ENCODE measurements at places on chromosomes 11 and 22.
A peak's percentile ranks its signal among the peaks of the same experiment; 100 is the strongest.

DNA sequence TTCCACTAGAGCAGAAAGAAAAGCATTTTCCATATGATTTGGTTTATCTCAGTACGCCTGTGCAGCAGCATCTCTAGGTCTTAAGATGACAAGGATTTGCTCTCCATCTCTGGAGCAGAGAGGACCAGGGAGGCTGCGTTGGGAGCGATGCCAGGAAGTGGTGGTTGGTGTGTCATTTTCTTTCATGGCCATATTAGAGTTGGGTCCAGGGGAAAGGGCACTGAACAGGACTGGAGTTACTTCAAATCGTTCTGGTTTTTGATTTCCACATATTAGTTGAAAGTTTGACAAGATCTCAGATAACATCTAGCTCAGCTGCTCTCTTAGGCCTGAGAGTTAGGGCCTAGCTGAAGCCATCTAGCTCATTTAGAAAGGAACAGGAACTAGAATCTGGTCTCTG is 157.7 kb downstream of the ADAMTS15 start:
- H3K27me3 ChIP-seq, result no peaks in the 10 kb centered on the region
- H3K4me3 ChIP-seq, result no peak overlapping the region
- H3K4me1 ChIP-seq, result peaks cover 13% of the 10 kb centered on the region
- DNase-seq, result no peak
- peak overlapping the region; percentile 11 for H3K27ac ChIP-seq
- no peaks in the 10 kb centered on the region for H3K36me3 ChIP-seq

DNA sequence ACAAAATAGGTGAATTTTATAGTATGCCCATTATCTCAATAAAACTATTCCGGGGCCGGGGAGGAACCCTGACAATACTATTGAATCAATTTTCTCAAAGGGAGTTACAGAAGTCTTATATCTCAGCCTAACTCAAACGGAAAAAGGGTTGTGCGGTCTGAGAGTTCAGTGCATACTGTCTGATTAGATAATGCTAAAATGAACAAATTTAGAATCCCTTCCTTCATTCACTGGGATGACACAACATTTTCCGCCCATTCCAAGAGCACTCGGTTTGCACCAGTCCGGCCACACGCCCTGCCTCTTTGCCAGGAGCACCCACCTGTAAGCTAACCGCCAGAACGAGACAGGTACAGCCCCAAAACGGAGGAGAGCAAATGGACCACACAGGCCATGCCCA is 50.0 kb upstream of the NFRKB start:
- DNase-seq, result no peak
- H3K4me3 ChIP-seq, result no peak overlapping the region
- no peak overlapping the region for H3K27ac ChIP-seq
- no peaks in the 10 kb centered on the region for H3K27me3 ChIP-seq
- peaks cover 11% of the 10 kb centered on the region for H3K36me3 ChIP-seq

DNA sequence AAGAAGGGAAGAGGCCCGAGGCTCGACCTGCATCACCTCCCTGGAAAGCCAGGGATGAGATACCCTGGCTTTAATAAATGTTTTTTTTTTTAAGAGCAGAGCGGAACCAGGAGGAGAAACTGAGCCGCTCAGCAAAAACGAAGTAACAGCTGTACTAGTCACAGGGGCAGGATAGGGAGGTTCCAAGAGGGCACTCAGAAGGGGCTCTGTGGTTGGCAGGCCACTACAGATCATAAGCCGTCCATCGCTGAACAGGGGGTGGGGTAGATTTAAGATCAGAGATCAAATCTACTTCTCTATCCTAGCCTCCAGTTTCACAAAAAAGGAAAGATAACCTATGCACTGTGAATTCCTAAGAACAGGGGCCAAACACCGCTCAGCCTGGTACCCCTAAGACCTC is 625 bp downstream of the EIF3D start:
- H3K4me3 ChIP-seq, result peak overlapping the region; percentile 80
- H3K27ac ChIP-seq, result peak overlapping the region; percentile 84
- H3K27me3 ChIP-seq, result no peaks in the 10 kb centered on the region
- H3K4me1 ChIP-seq, result peaks cover 25% of the 10 kb centered on the region
- peaks cover 30% of the 10 kb centered on the region for H3K36me3 ChIP-seq

DNA sequence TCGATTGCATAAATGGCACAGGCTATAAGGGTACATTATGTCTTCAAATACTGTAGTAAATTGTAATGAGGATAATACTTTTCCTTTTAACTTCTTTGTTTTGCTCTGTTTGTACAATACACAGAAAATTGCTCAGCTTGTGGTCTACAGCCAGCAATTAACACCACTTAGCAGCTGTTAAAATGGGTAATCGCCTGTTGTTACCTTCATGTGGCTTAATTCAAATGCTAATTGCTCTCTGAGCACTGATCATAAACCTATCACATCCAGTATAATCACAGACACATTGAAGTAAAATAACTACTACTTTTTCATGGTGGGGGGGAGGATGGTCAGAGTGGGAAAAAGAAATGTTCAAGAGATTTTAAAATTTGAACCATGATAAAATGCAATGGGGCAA is 1164.1 kb upstream of the CNTN5 start:
- no peaks in the 10 kb centered on the region for H3K4me1 ChIP-seq
- H3K27me3 ChIP-seq, result no peaks in the 10 kb centered on the region
- no peaks in the 10 kb centered on the region for H3K36me3 ChIP-seq
- DNase-seq, result no peak
- H3K27ac ChIP-seq, result no peak overlapping the region

DNA sequence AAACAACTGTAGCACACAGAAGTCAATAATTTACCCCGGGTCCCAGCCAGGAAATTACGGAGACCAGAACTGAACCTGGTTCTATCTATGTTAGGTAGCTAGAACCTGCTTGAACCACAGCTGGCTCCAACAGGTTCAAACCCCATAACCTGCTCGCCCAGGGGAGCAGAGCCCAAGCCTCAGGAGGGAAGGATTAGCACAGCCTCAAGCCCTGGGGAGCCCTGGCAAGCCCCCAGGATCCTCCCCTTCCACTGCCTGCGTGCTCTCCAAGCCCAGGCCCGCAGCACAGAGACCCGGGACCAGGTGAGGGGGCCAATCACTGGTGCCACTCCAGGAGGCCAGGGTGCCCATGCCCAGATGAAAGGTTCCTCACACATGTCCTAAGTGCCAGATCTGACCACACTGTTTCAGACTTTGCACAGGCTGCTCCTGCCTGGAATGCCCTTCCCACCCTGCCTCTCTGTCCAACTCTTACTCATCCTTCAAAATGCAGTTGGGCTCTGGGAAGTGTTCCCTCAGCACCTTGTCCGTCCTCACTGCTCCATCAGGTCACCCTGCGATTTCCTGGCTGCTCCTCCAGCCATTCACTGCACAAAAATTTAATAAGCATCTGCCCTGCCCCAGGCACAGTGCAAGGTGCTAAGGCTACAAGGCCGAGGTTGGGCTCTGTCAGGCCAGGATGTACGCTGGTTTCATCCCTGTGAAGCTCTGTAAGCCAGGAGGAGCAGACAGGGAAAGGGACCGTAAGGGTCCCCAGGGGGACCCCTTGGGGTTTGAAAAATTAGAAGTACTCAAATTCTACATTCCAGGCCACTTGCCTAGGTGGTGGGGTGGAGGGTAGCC is 32.2 kb downstream of the ARRB1 start:
- H3K27ac ChIP-seq, result no peak overlapping the region
- no peaks in the 10 kb centered on the region for H3K36me3 ChIP-seq
- DNase-seq, result no peak
- H3K4me3 ChIP-seq, result no peak overlapping the region
- no peaks in the 10 kb centered on the region for H3K4me1 ChIP-seq

Measured in thoracic aorta (tissue), 2 donors.